ENCODE measurements at places on chromosomes 4 and X.

DNA sequence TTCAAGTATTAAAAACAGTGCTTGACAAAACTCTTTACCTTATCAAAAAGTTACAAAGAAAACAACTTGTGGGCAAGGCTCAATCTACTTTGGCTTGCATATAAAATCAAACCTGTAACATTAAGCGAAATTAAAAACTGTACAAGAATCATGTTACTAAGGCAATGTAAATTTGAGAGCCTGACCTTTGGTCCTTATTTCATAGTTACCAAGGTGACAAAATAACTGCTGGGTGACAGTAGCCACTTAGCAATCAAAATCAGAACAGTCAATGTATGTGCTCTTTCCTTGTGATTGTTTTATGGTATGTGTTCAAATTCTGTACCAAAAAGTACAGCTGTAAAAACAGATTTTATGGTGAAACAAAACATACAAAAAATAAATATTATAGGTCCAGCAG, 204.0 kb downstream of the RASL11B start:
- no peak for DNase-seq

GRCh38 chr4:100113732-100114131, 76.5 kb downstream of the DDIT4L start:
- DNase-seq, result no peak

DNA sequence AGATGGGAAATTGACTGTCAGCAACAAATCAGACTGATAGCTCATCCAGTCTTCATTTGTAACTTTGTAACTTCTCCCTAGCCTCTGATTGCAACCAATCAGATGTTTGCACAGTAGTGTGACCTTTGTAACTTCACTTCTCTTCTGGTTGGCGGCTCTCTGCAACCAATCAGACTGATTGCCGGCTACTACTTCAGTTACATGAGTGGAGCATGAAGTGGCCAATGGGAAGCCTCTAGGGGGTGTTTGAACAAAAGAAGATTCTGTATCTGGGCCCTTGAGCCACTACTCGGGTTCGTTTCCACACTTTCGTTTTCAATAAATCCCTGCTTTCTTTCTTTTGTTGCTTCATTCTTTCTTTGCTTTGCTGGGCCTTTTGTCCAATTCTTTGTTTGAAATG, 1285.8 kb downstream of the TECRL start:
- no peak for DNase-seq

DNA sequence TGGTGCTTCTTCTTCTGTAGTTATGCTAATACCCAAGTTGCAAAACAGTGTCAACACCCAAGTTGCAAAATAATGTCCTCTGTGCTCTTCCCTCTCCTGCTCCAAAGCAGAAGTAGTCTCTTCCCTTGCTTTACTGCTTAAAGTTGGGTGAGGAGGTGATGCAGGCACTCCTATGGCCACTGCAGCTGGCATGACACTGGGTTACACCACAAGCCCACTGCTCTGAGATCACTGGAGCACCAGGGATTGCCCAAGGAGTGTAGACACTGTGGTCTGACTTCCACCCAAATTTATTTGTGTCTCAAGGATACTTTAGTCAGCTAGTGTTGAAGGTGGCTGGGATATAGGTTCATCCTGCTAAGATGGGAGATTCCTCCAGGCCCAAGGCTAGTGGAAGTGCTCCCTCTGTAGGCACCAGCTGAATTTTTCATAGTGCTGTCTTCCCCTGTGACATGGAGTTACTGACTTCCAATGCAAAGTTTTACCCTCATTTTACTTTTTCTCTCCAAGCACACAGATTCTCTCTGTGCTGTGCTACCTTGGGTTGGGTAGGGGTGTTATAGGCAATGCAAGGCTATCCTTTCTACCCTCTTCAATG, 196.2 kb upstream of the TENT5D start:
- DNase-seq, result no peak

DNA sequence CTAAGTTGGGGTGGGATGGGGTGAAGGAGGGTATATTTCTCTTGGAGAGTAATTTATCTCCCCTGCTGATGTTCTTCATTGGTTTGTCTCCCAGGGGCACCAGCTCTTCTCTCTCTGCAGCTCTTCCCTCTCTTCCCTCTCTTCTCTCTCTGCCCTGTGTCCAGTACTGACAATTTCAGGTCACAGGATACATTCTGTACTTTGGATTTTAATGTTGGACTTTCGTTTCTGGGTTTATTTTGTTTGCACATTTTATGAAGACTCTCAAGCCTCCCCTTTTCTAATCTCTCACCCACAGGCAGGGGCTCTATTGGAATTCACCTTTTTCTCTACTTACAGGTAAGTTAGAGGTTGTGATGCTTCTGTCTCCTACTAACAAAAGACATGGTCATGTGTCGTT, 165.5 kb downstream of the CPEB2 start:
- DNase-seq, result no peak

GRCh38 chrX:123873956-123874355, 14.1 kb downstream of the XIAP start:
- no peak for DNase-seq

- DNase-seq, result no peak
Observed at GRCh38 chr4:119536572-119537528, 91.8 kb downstream of the PDE5A start.

- DNase-seq, result no peak
Observed at GRCh38 chrX:74924449-74925224, 615 bp downstream of the NEXMIF start.

DNA sequence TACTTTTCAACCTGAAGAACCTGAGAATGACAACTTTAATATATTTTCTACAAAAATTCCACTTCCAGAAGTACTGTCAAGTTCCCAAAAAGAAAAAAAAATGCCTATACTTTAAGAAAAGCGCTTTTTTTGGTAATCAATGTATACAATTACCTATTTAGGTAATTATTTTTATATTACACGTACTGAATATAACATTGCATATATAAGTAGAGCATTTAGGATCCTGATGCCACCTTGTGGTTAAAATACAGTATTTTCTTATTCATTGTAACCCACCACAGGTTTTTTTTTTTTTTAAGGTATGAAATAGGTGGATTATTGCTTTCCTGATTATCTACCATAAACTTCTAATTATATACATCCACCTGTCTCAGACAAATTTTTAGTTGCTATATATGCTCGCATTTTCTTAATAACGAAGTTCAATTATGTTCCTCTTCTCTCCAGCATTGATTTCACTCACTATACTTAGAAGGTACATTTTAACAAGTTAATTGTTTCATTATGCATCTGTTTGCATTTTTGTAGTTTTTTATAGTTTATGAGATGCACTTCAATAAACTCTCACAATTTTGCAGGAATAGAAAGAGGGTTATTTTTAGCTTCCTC, 5.2 kb downstream of the MAP9 start:
- DNase-seq, result no peak

GRCh38 chrX:29447867-29448266, 767.5 kb upstream of the MAGEB2 start:
- DNase-seq, result no peak

DNA sequence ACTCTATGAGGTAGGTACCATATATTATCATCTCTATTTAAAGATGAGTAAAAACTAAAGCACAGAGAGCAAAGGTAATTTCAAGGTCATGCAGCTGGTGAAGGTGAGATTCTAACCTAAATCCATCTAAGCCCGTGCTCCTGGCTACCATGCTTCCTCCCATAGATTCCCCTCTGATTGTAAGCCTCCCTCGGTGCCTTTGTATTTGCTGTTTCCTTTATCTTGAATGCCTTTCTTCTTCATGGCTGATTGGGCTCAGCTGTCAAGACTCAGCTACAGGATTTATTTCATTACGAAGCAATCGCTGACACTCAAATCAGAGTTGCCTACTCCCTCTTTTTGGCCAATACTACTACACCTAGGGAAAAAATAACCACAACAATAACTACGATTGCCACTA, 217.1 kb downstream of the ARAP2 start:
- no peak for DNase-seq

DNA sequence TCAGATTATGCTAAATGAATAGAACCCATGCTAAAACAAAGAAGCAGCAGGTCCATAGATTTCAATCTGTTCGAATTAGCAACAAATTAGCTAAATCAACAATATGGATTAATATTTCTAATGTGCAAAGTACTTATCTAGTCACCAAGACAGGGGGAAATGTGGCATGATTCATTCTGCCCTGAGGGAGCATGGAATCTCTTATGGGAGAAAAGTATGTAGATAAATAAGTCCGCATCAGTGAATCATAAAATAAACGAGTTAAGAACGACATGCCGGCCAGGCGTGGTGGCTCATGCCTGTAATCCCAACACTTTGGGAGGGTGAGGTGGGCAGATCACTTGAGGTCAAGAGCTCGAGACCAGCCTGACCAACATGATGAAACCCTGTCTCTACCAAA, 102.1 kb downstream of the ANOS1 start:
- DNase-seq, result no peak

- DNase-seq, result no peak
Observed at GRCh38 chr4:156295676-156296195, 342.1 kb upstream of the CTSO start.

DNA sequence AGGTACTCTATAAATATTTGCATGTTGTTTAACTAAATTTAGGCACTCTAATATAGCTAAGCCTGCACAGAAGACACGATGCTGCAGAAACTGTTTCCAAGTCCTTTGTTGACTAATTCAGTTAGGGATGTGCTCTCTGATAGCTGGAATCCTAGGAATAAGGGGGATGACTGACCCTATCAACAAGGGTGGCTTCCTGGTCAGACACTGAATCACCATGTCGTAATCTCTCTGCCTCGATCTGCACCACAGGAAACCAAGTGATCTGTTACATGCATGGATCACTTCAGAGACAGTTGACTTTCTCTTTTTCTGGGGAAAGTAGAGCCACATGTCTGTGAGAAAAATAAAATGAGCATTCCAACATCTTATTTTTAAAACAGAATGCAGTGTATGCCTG, 169.1 kb downstream of the GUCY2F start:
- DNase-seq, result no peak

DNA sequence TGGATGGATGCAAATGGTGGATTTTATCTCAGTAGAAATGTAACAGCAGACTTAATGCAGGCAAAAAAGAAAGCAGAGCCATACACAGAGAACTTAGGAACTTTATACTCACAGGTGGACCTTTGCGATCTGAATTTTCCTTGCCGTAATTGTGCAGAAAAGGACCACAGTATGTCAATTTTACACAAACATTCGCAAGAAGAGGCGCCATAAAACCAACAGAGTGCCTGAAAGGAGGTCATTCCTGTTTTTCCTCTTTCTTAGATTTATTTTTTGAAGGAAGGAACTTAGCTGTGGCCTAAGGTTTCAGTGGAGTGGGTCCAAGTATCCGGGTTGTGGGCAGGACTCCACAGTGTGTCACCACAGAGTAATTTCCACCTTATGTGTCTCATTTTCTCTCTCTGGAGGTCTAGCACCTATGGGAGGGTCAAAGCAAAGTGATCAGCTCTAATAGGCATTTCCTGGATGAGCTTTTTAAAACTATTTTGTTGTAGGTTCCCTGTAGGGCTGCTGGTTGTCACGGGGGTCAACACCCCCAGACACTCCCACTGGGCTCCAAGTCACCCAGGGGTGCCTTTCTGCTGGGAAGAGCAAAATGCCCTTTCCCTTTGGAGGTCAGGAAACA, 24.7 kb upstream of the PBDC1 start:
- no peak for DNase-seq

Measured in cortex of kidney (tissue), 1 donor.